ENCODE measurements at places on chromosomes 5 and 9. TPM values are rescaled to one million over a fixed set of nuclear protein-coding genes. Genes with fewer than 3 reads are reported as not detected.

Gene LHX6
- 1.7 TPM for total RNA-seq

Gene C9orf152
- total RNA-seq = not detected

Gene RLN1
- 0.21 TPM for total RNA-seq

Gene KLF9
- 110 TPM for total RNA-seq

Gene PFN3
- not detected for total RNA-seq

Gene NME5
- not detected for total RNA-seq

Gene CDH12
- total RNA-seq = 31.6 TPM

Gene TNFSF15
- not detected for total RNA-seq

Gene NEUROG1
- not detected for total RNA-seq

Gene HK3
- total RNA-seq = not detected

Gene CCT5
- total RNA-seq = 961 TPM

Gene KIAA0825
- total RNA-seq = 0.45 TPM

Gene DBN1
- total RNA-seq = 122 TPM

Gene CACNA1B
- not detected for total RNA-seq

Gene PDCD1LG2
- 0.82 TPM for total RNA-seq

Gene BTNL8
- 0.57 TPM for total RNA-seq

Gene LTC4S
- not detected for total RNA-seq

Gene PCDHGA7
- 6.1 TPM for total RNA-seq

Gene GAS1
- total RNA-seq = 1.4 TPM

Gene CDX1
- not detected for total RNA-seq

Gene PPP2R2B
- total RNA-seq = 0.64 TPM

Gene CAST
- total RNA-seq = 125 TPM

Gene ANKRD18A
- 5.2 TPM for total RNA-seq

Gene WHRN
- 7.1 TPM for total RNA-seq

Gene FAM221B
- total RNA-seq = not detected

Gene FAM200C
- 3.5 TPM for total RNA-seq

Gene PKD2L2
- not detected for total RNA-seq

Gene SLC6A18
- not detected for total RNA-seq

Gene HINT1
- 224 TPM for total RNA-seq

Gene CTNND2
- 0.74 TPM for total RNA-seq

Gene PCDHB3
- 0.26 TPM for total RNA-seq

Gene SLC36A3
- not detected for total RNA-seq

Gene HMGCS1
- 7.1 TPM for total RNA-seq

Gene ARID3C
- 0.11 TPM for total RNA-seq

Gene TAL2
- total RNA-seq = not detected

Gene FSTL4
- not detected for total RNA-seq

Gene NOXA1
- total RNA-seq = 0.56 TPM

Gene BASP1
- total RNA-seq = 5.9 TPM

Gene SNX18
- 28.1 TPM for total RNA-seq

Gene KCNN2
- total RNA-seq = not detected

Gene ACER2
- total RNA-seq = 0.58 TPM

Gene NOTCH1
- total RNA-seq = 18.7 TPM

Gene CPLANE1
- 9.1 TPM for total RNA-seq

Gene PCSK5
- 0.53 TPM for total RNA-seq

Gene SPATA31A3
- total RNA-seq = 0.05 TPM

Measured in A375 (cell line).